Aorta (tissue), 5 donors: ENCODE measurements at places on chromosomes 16 and 17. TPM values are rescaled to one million over a fixed set of nuclear protein-coding genes. Genes with fewer than 3 reads are reported as not detected.

Gene MBTPS1
- total RNA-seq, result 75.0 TPM

Gene TBC1D3
- not detected for total RNA-seq

- no peaks in the 10 kb centered on the region for H3K36me3 ChIP-seq
- no peak overlapping the region for H3K27ac ChIP-seq
- H3K4me3 ChIP-seq, result no peak overlapping the region
- H3K27me3 ChIP-seq, result no peaks in the 10 kb centered on the region
These were observed 426.1 kb upstream of the DYNLRB2 start for GRCh38 chr16:80114699-80115098.

DNA sequence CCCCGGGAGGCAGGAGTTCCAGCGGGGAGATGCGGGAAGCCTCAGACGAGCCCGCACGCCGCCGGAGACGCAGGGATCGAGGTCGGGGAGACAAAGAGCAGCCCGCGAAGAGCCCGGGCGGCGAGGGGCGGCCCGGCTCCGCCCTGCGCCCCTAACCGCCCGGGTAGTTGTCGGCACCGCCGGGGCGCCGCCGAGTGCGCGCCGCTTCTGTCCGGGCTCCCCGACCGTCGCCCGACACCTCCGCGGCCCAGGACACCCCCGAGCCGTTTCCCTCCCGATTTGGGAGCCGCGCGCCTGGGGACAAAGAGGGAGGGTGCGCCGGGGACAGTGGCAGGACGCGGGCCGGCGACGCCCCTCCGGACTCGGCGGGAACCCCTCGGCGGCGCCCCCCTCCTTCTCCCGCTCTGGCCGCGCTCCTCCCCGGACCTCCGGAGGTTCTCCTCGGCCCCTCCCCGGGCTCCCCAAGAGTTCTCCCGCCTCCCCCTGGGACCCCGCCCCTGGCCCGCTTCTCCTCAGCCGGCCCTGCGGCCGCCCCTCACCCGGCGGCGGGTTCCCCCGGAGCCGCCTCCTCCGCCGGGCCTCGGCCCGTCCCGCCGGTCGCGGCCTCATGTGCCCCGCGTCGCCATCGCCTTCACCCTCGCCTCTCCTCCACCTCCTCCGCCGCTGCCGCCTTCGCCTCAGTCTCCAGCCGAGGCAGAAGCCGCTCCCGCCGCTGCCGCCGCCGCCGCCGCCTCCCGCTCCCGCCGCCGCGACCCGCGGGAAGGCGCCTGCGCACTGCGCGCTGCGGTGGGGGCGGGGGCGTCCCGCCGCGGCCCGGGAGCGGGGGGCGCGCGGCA is at the start of gene GJC1:
TSS of gene GJC1 (minus strand) at position 765 of the 836 bp plus-strand sequence. CDS start 24,470 bp downstream, outside the sequence.
- H3K4me3 ChIP-seq, result peak within 1 kb of the TSS; percentile 29
- no peaks in the 10 kb centered on the region for H3K36me3 ChIP-seq
- peak; percentile 50 for DNase-seq
- peaks cover 4% of the 10 kb centered on the region for H3K4me1 ChIP-seq

DNA sequence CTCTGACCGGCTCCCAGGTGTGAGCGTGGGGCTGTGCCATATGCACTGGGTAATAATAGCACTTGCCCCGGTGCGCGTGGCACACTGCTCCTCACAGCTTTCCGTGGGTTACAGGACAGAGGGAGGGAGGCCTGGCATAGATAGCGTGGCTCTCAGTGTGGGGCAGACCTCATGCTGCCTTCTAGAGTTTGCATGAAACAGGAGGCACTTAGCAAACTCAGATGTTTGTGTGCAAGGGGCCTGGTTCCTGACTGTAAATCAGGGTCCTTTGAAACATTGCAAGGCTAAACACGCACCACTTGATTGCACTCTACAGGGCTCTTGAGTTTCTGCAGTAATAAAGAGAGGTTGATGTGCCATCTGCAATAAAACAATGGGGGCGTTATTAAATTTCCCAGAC is 101.7 kb downstream of the RPTOR start:
- no peaks in the 10 kb centered on the region for H3K27me3 ChIP-seq
- no peak overlapping the region for H3K27ac ChIP-seq
- H3K36me3 ChIP-seq, result no peaks in the 10 kb centered on the region
